IMR-90 (cell line): ENCODE measurements at places on chromosomes 2 and 18. TPM values are rescaled to one million over a fixed set of nuclear protein-coding genes. Genes with fewer than 3 reads are reported as not detected.

- DNase-seq = no peak
Observed at GRCh38 chr2:109131777-109132176, 2.8 kb downstream of the SH3RF3 start.

- DNase-seq = no peak
Observed at GRCh38 chr2:168146892-168147810, 100.2 kb downstream of the STK39 start.

DNA sequence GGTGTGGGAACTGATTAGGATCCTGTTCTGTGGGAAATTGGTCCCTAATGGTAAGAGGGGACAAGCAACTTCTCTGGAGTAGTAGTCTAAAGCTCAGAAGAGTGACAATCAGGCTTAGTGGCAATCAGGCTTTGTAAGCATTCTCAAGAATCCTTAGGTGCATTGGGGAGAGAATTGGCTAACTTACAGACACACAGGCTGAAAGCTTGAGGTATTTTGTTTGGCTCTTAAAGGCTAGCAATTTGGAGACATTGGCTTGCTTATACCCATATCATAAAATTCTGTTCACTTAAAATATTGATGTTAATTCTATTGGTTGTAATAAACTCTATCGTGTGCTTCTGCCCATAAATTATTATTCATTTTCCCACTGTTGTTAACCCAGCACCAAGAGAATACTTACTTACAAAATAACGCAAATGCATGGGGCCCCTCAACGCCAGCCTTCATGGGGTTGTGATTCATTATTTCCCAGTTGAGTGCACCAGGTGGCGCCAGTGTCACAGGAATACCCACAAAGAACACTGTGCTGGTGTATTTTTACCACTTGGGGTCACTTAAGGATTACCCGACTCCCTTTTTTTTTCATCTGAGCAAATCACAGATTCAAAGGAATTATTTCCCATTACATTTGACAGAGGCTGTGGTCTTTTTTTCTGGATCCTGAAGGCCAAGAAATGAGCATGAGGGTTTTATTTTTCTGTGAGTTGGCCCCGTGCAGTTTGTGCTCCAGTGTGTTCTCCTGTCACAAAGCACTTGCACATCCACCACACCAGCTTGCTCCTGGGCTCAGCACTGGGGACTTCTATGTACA is 45.5 kb downstream of the DDX1 start:
- DNase-seq = peak; percentile 68

GRCh38 chr2:88320076-88320773 is 132.3 kb downstream of the FOXI3 start:
- no peak for DNase-seq

GRCh38 chr2:10800163-10800562 is 12.4 kb downstream of the PDIA6 start:
- no peak for DNase-seq

DNA sequence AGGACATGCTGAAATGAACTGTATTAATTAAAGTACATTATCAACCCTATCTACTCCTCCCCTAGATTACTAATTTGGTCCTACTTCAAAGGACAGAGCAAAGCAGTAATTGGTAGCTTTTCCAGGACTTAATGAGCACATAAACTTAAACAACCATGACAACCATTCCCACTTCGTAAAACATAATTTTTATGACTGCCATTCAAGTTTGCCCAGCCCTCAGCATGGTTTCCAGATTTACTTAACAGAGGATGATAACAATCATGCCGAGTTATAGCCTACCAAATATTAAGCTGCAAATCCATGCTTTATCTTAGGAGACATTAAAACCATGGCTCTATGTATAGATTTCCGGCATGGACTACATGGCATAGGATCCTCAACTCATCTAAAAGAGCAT is 401.1 kb upstream of the CHAC2 start:
- no peak for DNase-seq

Gene CAPN10
- total RNA-seq = 5.6 and 6.3 TPM in 2 replicates

DNA sequence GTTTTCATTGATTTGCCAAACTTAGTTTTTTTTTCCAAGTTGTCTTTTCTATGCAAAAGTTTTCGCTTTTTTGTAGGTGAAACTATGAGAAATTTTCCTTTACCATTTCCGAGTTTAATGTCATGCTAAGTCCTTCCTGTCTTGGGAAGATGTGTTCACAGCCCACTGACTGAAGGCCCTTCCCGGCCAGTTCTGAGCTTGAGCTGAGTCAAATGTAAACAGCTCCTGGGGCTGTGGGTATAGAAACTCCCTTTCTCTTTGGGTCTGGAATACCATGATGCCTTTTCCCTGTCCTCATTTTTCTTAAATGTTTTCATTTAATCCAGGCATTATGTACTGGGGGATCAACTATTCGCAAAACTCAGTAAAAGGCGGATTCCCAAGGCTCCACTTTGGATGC is 69.8 kb upstream of the IL1R1 start:
- DNase-seq = peak; percentile 91

DNA sequence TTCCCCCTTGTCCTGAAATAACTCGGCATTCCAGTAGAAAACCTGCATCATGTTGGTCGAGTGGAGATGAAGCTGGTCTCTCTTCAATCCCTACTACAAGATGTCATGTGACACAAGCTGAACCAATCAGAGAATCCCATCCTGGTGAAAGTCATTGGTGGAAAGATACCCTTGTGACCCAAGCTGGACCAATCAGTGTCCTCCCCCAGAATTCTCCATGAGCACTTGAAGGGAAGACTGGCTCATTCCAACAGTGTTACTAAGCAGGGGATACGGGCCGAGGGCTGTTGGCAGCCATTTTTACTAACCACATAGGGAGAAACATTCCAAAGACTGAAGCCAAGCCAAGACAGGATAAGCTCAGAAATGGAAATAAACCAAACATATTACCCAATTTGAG is 298.3 kb downstream of the ICOS start:
- DNase-seq = peak; percentile 50

GRCh38 chr2:582792-583528 is 94.2 kb downstream of the TMEM18 start:
- no peak for DNase-seq

- no peak for DNase-seq
Observed at GRCh38 chr18:9804517-9805104, 81.2 kb upstream of the TXNDC2 start.

DNA sequence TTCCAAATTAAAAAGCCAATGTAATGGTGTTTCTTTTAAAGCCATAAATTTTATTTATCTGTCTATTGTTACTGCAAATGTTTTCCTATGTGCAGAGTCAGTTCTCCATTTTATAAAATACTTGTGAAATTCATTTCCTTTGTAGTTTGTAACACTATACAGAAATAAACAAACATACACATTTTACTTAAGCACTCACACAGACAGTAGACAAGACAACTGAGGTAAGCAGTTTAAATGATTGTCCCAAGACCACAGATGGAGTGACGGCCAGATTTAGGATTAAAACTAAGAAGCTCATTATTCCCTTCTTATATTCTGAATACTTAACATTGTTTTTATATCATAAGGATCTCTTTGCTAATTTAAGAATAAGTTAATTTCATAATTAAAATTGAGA is 100.9 kb downstream of the BAZ2B start:
- no peak for DNase-seq

Gene CFC1
- total RNA-seq = not detected in 2 replicates

- DNase-seq = no peak
Observed at GRCh38 chr18:10370716-10371115, 83.7 kb upstream of the APCDD1 start.

DNA sequence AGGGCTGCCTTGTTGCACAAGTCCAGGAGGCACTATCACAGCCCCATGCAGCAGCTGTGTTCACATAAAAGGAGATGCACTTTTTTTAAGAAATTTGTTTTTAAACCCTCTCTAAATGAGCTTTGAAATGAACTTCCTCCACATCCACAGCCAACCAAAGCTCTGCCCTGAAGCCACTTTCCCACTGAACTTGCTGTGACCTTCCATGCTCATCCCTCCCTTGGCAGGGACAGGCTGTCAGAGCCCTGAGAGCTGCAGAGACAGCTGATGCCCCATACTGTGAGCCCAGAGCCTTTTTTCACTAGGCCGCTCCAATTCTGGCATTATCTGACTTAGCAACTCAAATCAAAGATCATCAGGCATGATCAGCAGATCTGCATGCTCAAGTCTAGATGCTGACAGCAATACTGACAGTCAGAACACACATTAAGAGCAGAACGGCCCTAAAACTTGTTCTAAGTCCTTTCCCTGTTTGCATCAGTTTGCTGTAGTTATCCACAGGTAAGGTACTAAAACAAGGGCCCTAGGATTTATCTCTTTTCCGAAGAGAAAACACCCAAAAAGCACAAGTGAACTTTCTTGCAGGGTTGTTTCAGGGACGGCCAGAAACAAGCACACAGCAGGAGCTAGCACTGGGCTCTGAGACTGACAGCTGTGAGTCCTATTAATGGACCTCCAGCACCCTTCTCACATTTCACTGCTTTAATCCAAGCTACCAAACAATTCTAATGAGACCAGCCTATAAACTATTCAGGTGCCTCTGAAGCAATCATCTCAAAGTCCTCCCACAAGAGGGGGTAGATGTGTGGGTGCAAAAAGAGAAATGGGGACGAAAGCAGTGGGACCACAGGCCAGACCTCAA is 34.9 kb downstream of the RNU4ATAC start:
- no peak for DNase-seq

Gene CCNYL1
- total RNA-seq = 5.4 and 6.7 TPM in 2 replicates

- no peak for DNase-seq
Observed at GRCh38 chr2:164438490-164439205, 182.6 kb downstream of the GRB14 start.

DNA sequence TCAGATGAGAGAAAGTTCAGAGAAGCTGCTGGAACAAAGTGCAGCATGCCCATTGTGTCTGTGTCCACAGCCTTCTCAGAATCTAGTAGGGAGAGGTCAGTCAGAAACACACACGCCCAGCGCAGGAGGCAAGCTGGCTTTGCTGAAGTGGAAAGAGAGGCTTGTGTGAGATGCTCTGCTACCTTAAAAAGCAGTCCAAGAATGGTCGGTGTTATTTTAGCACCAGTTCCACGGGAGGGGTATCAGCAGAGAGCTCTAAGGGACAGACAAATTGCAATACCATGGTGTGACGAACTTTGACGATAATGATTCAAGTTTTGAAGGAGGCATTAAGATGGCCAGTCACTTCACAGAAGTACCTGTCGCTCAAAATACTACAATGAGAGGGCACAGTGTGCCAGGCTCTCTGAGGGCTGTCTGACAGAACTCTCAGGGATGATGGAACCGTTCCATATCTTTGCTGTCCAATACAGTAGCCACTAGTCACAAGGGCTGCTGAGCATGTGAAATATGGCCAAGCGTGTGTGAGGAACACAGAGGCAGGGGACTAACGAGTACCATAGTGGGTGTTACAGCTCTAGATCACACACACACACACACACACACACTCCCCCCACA is 237.5 kb upstream of the TMEM200C start:
- DNase-seq = no peak

- peak; percentile 5 for DNase-seq
Observed at GRCh38 chr18:7757175-7757574, 190.1 kb downstream of the PTPRM start.

Gene FIGN
- total RNA-seq = 0.56 and 0.90 TPM in 2 replicates

DNA sequence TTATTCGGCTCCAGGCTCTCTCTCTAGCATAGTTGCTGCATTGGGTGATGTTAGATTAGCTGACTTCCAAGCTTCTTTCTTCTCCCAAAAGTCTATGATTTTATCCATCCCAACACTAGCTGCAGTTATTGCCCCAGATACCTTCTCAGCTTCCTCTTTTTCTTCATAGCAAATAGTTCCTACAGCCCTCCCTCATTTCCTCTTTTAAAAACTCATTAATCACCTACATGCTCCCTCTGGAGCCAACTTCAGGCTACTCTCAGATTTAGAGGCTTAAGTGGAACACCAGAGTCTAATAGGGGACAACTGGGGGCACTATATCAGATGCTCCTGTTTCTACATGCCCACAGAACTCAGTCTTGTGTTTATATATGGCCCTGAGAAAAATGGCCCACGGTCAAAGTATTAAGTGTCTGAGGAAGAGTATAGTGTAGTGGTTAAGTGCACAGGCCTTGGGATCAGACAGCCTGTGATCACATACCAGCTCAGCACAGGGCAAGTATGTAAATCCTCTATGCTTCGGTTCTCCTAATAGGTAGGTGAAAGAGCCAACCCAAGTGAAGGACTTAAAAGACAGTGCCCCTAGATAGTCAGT is 241.9 kb upstream of the SLC14A2 start:
- DNase-seq = no peak

GRCh38 chr2:113175042-113175628 is 1.4 kb downstream of the PSD4 start:
- no peak for DNase-seq

Gene SNED1
- 1.1 and 1.4 TPM in 2 replicates for total RNA-seq

DNA sequence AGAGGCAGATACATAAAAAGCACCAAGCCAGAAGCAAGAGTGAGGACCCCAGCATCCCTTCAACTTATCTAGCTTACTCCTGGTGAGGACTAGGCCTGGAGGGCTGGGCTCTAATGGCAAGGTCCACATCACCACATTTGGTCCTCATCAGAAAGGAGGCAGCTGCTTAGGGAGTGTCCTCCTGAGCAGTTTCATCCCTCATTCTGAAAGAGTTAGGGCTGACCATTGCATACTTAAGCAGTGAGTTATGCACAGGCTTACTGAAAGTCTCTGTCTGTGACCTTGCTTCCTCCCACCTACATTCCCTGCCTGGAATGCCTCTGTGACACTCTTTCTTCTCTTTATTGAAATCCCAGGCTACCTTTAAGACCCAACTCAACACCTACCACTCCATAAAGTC is 301.8 kb upstream of the ACVR2A start:
- DNase-seq = peak; percentile 5
